PC-9 (cell line): ENCODE measurements at places on chromosomes 5 and 9. TPM values are rescaled to one million over a fixed set of nuclear protein-coding genes. Genes with fewer than 3 reads are reported as not detected.

DNA sequence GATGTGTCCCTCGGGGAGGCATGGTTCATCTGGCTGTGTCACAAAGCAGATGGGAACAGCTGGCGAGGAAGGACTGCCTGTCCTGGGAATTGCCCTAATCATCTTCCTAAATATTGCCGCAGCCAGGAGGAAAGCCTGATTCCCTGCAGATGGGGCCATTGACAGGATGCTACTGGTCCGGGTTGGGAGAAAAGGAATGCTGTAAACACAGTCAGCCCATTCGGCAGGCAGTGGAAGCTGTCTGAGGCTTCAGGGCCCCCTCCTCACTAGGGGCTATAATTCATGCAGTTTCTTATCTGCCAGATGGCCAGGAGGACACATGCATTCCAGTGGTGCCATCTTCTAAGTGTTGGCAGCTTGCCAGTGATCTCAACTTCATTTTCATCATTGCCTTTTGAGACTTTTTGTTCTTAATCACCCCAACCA lies 110.3 kb downstream of the KCNIP1 start:
- DNase-seq = no peak

- DNase-seq = no peak
These were observed 4.8 kb downstream of the MCIDAS start for GRCh38 chr5:55222092-55222984.

DNA sequence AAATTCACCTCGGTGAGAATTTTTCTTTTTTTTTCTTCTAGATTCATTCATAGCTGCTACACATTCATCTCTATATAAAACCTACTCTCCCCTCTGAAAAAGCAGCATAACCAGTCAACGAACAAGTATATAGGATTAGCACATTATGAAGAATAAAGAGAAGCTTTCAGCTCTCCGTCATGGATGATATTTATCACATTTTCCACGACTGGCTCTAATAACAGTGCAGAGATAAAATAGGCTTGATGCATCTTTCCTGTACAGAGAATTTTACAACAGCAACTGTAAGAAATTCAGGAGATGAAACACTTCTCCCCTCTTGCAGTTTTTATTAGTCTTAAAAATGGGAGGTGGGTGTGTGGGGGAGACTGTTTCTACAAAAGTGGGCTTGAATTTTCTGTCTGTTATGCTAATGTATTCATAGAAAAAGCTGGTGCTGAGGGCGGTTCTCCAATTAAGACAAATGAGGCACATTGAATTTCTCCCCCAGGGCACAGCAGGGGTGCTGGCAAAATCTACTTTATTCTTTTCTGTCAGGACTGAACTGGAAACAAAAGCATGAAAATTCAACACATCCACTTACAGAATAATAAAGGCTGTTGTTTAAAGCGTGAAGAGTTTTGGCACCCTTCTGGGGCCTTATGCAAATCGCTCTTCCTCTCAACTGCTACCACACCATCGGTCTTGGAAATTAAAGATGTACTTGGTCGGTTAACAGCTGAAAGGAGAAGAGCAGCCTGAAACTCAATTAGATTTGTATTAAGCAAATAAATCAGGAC lies 233.9 kb upstream of the ZNF608 start:
- no peak for DNase-seq

DNA sequence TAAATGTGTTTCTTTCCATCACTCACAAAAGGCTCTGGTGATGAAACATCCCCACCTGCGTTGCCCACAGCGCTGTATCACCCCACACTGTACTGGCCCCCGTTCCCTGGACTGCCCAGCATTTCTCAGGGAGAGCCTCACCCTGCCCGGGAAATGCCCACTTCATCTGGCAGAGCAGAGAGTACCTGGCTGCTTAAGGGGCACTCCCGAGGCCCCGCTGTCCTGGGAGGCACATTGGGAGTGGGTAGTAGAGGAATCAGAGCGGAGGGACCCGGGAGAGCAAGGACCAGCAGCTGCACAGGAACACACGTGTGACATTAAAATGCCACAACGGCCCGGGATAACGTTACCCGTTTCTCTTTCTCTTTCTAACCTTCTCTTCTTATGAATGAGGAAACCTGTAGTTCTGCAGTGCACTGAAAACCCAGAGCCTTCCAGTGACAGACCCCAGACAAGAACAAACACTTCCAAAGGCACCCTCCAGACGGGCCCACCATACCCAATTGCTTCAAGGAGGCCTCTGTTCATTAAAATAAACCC lies 110.0 kb downstream of the ROR2 start:
- no peak for DNase-seq

- no peak for DNase-seq
These were observed 57.0 kb upstream of the NEURL1B start for GRCh38 chr5:172583931-172584511.

GRCh38 chr9:128532581-128532980 lies 19.8 kb upstream of the SPTAN1 start:
- no peak for DNase-seq

DNA sequence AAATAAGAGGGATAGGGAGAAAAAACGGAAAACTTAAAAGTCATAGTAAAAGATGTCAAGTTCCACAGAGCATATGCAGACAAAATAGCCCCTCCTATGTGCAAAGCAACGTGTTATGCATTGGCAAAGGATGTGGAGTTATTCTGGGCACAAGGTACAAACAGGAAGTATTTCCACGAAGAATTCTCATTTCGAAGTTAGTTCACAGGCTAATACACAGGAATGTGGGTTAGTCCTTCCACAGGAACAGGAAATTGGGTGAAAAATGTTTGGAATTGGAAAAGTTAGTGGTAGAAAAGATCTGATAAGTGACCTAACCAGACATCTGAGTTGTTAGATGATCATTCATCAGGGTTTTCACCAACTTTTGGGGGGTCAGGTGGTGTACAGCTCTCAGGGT lies 326.6 kb downstream of the EBF1 start:
- DNase-seq = no peak

- DNase-seq = no peak
These were observed 5.4 kb upstream of the NDFIP1 start for GRCh38 chr5:142102980-142103740.

DNA sequence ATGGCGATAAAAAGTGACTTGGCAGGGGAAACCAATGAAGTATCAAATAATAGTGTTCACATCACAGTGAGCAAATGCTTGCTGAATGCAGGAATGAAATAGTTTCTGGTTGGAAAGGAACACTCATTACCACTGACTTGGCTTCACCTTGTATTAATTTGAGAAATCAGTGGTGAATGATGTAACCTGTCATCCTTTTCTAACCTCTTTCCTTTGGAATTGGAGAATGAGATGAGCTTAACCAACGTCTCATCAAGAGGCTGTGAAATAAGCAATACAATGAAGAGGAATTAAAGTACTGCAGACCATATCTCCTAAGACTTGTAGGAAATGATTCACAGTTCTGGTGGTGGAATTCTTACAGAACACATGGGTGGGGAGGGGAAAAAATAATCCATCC lies 192.2 kb downstream of the DMAC1 start:
- DNase-seq = no peak

- DNase-seq = no peak
These were observed 122.8 kb upstream of the STC2 start for GRCh38 chr5:173451031-173451430.

DNA sequence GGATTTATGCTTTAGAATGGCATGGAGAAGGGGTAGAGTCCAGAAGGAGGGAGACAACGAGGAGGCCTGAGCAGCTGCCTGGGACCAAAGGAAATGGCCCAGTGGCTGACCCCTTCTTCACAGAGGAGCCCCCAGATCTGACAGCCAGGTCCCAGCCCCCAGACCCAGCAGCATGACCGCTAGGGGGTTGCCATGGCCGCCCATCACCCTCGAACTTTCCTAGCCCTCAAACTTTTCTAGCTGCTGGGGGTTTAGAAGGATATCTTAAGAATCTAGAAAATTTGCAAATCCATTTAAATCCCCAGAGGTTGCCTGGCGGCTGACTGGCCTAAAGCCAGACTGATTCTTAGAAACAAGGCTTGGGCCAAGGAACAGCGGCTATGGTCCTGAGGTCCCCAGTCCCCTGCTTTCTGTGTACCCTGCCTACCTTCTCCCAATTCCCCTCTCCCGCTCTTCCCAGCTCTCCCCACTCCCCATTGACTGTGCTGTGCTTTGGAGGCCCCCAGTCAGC lies 972 bp downstream of the PDGFRB start:
- peak; percentile 6 for DNase-seq

- no peak for DNase-seq
These were observed 27.3 kb upstream of the CREBRF start for GRCh38 chr5:173028811-173029327.

GRCh38 chr9:120442308-120442995 lies 137.5 kb downstream of the CDK5RAP2 start:
- DNase-seq = no peak

DNA sequence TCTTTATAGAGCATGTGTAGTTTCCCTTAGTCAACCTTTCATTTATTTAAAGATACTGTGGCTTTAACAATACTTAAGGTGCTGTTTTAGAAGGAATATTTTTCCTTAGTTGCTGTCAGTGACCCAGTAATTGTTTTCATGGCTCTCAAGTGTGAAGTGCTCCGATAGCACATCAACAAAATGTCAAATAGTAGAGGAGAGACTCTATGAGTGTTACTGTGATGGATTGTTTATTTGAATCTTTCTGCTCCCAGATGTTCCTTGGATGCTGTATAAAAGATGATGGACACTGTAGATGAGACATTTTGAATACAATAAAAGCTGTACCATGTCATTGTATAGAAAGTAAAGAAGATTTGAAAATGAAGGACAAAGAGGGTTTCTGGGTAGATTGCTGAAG lies 1185.7 kb upstream of the C9orf72 start:
- DNase-seq = no peak

DNA sequence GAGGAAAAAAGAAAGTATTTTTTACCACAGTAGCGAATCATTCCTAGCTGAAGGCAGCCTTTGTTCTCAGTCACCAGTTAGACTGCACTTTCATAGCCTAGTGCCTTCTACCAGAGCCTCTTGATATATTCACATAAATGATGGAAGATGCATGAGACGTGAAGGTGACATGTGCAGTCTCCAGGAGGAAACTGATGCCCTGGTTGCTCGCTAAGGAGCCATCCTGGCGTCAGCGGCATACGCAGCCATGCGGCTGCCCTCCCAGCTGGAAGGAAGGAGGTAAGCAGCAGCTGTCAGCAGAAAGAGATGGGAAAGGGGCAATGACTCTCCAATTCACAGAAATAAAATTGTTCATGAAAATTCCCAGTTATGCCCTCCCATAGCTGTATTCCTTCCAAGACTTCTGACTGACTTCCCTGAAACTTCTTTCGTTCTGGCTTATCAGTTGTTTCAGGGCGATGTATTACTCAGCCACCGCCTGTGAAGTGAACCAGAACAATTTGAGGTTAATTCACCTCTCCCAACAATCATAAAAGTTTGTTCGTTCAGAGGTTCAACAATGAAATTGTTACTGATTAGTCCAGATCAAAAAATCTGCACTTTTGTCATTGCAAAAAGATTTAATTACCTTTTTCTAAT lies 331.2 kb downstream of the NR2F1-AS1 start:
- peak; percentile 17 for DNase-seq

DNA sequence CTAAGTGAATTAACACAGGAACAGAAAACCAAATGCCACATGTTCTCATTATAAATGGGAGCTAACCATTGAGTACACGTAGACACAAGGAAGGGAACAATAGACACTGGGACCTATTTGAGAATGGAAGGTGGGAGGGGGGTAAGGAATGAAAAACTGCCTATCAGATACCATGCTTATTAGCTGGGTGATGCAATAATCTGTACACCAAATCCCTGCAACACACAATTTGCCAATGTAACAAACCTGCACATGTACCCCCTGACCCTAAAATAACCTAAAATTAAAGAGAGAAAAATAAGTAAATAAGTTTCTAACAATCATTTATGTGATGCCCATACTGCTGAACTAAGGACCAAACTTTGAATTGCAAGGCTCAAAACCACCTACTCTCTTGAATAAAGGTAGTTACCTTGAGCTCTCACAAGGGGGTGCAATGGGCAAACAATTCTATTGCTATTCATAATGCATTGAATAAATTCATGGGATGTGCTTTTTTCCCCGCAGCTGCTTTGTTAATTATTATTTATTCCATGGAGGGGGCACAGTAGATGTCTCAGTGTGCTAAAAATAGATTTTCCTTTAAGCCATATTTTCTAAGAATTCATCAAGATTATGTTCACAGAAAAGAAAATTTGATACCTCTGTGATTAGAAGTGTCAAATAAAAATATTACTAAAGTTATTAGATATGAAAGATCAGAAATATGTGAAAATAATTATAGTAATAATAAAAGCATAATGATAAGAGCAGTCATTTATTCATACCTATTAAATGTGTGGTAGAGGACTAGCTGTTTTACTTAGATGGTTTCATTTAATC lies 76.2 kb upstream of the PTPN3 start:
- no peak for DNase-seq

- no peak for DNase-seq
These were observed 228.7 kb upstream of the DAP start for GRCh38 chr5:10989577-10990263.

GRCh38 chr5:43363445-43364152 lies 48.6 kb downstream of the CCL28 start:
- no peak for DNase-seq

GRCh38 chr5:108372369-108372768 lies 9.5 kb downstream of the FBXL17 start:
- DNase-seq = no peak

DNA sequence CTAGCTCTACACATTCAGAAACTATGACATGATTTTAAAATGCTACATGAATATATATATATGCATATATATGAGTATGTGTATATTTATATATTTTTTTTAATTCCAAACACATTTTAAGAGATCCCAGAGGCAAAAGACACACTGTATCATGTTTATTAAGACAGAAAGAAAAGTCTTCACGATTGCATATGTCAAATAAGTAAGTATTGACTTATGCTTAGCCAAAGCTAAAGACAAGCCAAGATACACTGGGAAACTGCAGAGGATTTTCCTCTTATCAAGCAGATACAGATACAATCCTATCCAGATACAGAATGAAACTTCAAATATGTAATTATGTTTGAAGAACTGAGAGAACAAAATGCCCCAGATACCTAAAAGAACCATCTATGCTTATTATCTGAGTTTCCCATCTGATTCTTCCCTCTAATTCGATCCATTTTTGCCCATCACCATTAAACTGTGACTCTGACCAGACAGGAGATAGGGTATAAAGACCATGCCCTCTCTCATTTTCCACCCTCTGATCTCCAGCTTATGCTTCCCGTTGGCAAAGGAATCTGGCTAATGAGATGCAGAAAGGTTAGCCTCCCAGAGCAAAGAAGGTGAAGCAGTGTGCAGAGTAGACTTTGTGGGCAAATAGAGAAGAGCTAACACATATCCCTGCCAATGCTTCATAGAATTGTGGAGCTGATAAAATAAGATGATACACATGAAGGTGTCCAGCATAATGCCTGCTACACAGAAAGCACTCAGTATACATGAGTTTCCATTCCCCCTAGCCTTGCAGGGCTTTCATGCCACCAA lies 131.0 kb upstream of the TARS1 start:
- no peak for DNase-seq

- no peak for DNase-seq
These were observed 602.2 kb downstream of the BNC2 start for GRCh38 chr9:16268067-16268881.

The VPS13A gene
- total RNA-seq = 37.4 and 53.9 TPM in 2 replicates

The PTPRD gene
- not detected in 2 replicates for total RNA-seq

The LAMC3 gene
- 0.38 and 0.41 TPM in 2 replicates for total RNA-seq

The TNC gene
- total RNA-seq = 1.1 and 1.9 TPM in 2 replicates

The LVRN gene
- total RNA-seq = 0.40 and 0.79 TPM in 2 replicates

The TMC1 gene
- total RNA-seq = 5.5 and 9.0 TPM in 2 replicates

The ZNF454 gene
- total RNA-seq = not detected in 2 replicates

The TMEM174 gene
- not detected in 2 replicates for total RNA-seq

The KCNIP1 gene
- not detected in 2 replicates for total RNA-seq

The GCNT1 gene
- total RNA-seq = 14.0 and 15.3 TPM in 2 replicates

The KLF9 gene
- total RNA-seq = 7.0 and 9.2 TPM in 2 replicates

The CYLC2 gene
- not detected in 2 replicates for total RNA-seq

The CAMK2A gene
- 0.13 and 0.65 TPM in 2 replicates for total RNA-seq

The PTGS1 gene
- total RNA-seq = 1.8 TPM in 2 replicates

The WDR38 gene
- total RNA-seq = not detected in 2 replicates
